A549 treated with DMSO at 1 μM for 4 hours (cell line): ENCODE measurements at places on chromosomes 3 and 15. TPM values are rescaled to one million over a fixed set of nuclear protein-coding genes. Genes with fewer than 3 reads are reported as not detected.

GP9 gene
- total RNA-seq: not detected in 5 replicates

POC1A gene
- total RNA-seq: 15.5 to 20.4 TPM (median 17.8 TPM) in 5 replicates

BCL2A1 gene
- 16.7 to 27.1 TPM (median 19.4 TPM) in 5 replicates for total RNA-seq

ISLR2 gene
- total RNA-seq: 0.07 to 0.30 TPM (median 0.12 TPM) in 5 replicates

GMPPB gene
- total RNA-seq: 15.0 to 21.3 TPM (median 19.4 TPM) in 5 replicates

TRH gene
- total RNA-seq: not detected in 5 replicates

SYNPR gene
- not detected in 5 replicates for total RNA-seq

EPHA3 gene
- total RNA-seq: not detected in 5 replicates

EOGT gene
- 8.6 to 14.3 TPM (median 10.8 TPM) in 5 replicates for total RNA-seq

XCR1 gene
- total RNA-seq: not detected in 5 replicates

NR2E3 gene
- 0.13 to 0.36 TPM (median 0.18 TPM) in 5 replicates for total RNA-seq
